ENCODE measurements at places on chromosomes 6 and 20.
A peak's percentile ranks its signal among the peaks of the same experiment; 100 is the strongest.

DNA sequence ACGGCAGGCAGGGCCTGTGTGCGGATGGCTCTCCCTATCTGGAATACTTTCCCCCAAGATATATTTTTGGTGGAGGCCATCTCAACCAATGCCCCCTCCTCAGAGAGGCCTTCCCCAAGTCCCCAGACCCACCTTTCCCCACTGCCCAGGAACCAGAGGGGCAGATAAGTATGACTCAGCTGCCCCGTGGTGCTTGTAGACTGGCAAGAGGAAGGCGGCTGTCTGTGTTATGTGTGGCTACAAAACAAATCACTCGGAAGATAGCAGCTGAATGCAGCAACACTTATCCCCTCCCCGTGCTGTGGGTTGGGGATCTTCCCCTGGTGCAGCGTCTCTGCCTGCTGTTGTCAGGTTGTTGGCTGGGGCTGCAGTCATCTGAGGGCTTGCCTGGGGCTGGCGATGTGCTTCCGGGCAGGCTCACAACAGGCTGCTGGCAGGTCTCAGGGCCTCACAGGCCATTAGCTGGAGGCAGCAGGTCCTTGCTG is 7.1 kb downstream of the NPEPL1 start:
- DNase-seq = no peak

- DNase-seq = no peak
Observed at GRCh38 chr6:38095054-38095453, 275.5 kb downstream of the ZFAND3 start.

- no peak for DNase-seq
Observed at GRCh38 chr20:37393196-37393862, 47.4 kb downstream of the SRC start.

GRCh38 chr20:2141600-2142575 is 40.3 kb downstream of the STK35 start:
- no peak for DNase-seq

- no peak for DNase-seq
Observed at GRCh38 chr6:18441251-18441979, 54.3 kb downstream of the RNF144B start.

DNA sequence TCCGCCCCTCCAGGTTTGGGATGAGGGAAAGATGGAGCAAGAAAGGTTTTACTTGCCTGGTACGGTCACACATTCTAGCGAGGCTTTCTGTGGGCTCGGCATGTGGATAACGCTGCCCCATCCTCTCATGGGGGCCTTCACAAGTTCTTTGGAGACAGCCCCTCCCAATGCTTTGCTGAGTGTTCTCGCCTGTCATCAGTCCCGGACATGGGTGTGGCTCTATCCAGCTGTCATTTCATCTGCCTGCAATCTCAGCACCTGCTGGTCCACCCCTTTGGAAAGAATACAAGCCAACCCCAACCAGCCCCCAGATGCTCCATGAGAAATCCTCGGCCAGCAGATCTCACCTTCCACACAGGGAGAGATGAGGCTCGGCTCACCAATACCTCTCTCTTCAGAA is 30.3 kb upstream of the MDGA1 start:
- DNase-seq = no peak

- no peak for DNase-seq
Observed at GRCh38 chr20:8074931-8075330, 55.4 kb upstream of the TMX4 start.

- no peak for DNase-seq
Observed at GRCh38 chr6:164086076-164086887, 671.8 kb downstream of the QKI start.

DNA sequence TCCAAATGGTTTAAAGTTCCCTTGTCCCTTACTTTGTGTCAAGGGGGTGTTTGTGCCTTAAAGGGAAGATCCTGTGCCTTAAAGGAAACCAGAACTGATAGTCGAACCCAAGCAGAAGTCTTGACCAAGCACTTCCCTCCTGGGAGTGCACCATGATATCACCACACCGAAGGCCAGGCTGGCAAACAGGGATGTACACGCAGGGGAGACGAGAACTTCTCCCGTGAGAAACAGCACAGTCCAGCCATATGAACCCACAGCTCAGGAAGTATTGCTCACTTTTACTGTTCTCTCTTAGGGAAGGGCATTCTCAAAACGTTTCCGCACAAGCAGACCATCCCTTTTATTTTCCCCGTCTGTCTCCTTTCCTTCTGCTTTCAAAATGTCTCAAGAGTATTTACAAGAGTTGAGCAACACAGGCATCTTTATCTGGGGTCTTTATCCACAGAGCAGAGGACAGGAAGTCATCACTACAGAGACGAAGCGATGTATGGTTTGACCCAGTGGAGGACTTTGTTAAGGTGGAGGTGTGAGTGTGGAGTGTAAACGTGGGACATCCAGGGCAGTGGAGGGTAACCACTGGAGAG is 12.8 kb upstream of the SERPINB1 start:
- no peak for DNase-seq

DNA sequence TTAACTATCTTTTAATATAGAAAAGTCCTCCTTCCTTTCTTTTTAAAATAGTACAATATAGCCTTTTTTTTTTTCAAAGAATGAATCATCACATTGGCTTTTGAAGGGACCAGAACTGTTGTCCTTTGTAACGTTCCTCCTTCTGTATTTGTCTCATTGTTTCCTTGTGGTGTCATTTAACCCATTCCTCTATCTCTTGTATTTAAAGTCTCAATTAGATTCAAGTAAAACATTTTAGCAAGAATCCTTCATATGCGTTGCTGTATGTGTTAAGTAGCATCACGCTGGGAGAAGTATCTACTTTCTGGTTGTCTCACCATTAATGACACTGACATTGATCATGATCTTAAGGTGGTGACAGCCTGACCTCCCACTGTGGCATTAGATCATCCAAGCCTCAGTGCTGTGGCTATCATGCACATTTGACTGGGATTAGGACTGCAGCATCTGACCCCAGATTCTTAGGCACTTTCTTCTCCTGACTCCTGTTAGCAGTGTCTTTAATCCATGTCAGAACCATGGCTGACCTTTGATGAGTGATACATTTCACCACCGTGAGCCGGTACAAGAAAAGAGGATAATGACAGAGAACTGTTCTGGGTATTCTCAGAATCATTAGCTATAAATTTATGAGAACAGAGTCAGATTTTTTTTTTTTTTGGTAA is 67.5 kb upstream of the TFB1M start:
- no peak for DNase-seq

GRCh38 chr20:45969712-45970634 is 2.0 kb downstream of the ZNF335 start:
- peak; percentile 93 for DNase-seq

DNA sequence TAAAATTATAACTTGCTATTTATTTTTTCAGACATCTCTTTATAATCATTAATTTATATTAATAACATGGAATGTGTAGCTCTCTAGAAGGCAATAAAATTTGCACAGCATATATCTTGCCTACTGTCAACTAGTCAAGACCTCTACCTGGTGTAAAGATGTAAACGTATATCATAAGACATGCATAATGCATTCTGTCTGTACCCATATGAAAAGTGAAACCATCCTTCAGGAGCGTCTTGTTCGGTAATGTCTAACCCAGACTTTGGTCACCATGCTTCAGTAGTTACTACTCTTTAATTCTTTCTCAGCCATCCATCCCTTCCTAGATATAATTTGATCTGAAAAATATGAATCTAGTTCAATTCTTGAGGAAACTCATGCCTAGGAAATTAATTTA is 21.0 kb downstream of the CEP43 start:
- no peak for DNase-seq

DNA sequence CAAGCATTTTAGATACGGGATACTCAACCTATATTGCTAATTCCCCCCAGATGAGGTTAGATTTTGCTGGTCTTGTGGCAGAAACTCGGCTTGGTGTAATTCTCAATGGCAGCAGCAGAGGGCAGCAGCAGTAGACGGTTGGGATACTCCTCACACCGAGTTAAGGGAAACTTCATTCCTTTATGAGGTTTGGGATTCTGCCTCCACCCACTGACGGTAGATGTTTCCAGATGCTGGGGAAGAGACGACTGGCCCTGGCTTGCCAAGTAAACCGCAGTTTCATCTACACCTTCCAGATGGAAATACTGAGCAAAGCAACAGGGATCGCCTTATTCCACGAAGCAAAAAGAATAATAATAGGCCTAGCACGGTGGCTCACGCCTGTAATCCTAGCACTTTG is 8.2 kb upstream of the TBC1D7 start:
- DNase-seq = peak; percentile 88

Data from NCI-H82 (cell line).